ENCODE measurements at places on chromosomes 2 and 18. TPM values are rescaled to one million over a fixed set of nuclear protein-coding genes. Genes with fewer than 3 reads are reported as not detected.

Gene TMEM198
- 0.48 TPM for total RNA-seq

Gene SCN3A
- total RNA-seq, result 0.08 TPM

Gene MARCHF4
- not detected for total RNA-seq

Gene FHL2
- total RNA-seq, result 0.19 TPM

Gene TBR1
- not detected for total RNA-seq

Gene EHBP1
- 23.8 TPM for total RNA-seq

Gene RAD51AP2
- not detected for total RNA-seq

Gene KCTD1
- 2.4 TPM for total RNA-seq

Gene DYNAP
- not detected for total RNA-seq

Gene HRH4
- 0.19 TPM for total RNA-seq

Gene CD28
- 66.7 TPM for total RNA-seq

Gene SOWAHC
- 1.2 TPM for total RNA-seq

Gene CD302
- 1.3 TPM for total RNA-seq

Gene FAM161A
- 4.7 TPM for total RNA-seq

Gene SPP2
- total RNA-seq, result not detected

Gene TFPI
- total RNA-seq, result 0.56 TPM

Gene TTR
- total RNA-seq, result not detected

Gene KRCC1
- 29.3 TPM for total RNA-seq

Gene CYRIA
- total RNA-seq, result 1.1 TPM

Gene MOB4
- 16.1 TPM for total RNA-seq

Gene CDH19
- total RNA-seq, result not detected

Gene ESPNL
- 0.35 TPM for total RNA-seq

Gene AUP1
- 160 TPM for total RNA-seq

Gene SERPINB4
- not detected for total RNA-seq

Gene RGPD3
- total RNA-seq, result 0.47 TPM

Gene BBS5
- 1.9 TPM for total RNA-seq

Gene D2HGDH
- total RNA-seq, result 44.6 TPM

Gene STAT4
- 132 TPM for total RNA-seq

Gene MOB1A
- total RNA-seq, result 115 TPM

Gene TUBA4B
- total RNA-seq, result not detected

Gene SERPINB12
- total RNA-seq, result not detected

Gene ATP6V1C2
- not detected for total RNA-seq

Gene LINC00305
- total RNA-seq, result not detected

Gene ZNF521
- 1.1 TPM for total RNA-seq

Gene EGR4
- total RNA-seq, result not detected

Gene PRADC1
- total RNA-seq, result 8.8 TPM

Gene CRYBA2
- not detected for total RNA-seq

Gene FTCDNL1
- 1.4 TPM for total RNA-seq

Gene ALPG
- total RNA-seq, result not detected

Gene PAX3
- not detected for total RNA-seq

Gene GNLY
- total RNA-seq, result 780 TPM

Gene TMEM87B
- total RNA-seq, result 21.1 TPM

Gene TGFA
- 2.7 TPM for total RNA-seq

Gene CCDC74A
- total RNA-seq, result 3.1 TPM

Gene BMP10
- total RNA-seq, result not detected

Gene NTSR2
- not detected for total RNA-seq

Gene RBKS
- 2.0 TPM for total RNA-seq

Data from naive thymus-derived CD4-positive, alpha-beta T cell (primary cell).